Esophagus squamous epithelium (tissue), 5 donors: ENCODE measurements at places on chromosomes 12 and 14. TPM values are rescaled to one million over a fixed set of nuclear protein-coding genes. Genes with fewer than 3 reads are reported as not detected.

DNA sequence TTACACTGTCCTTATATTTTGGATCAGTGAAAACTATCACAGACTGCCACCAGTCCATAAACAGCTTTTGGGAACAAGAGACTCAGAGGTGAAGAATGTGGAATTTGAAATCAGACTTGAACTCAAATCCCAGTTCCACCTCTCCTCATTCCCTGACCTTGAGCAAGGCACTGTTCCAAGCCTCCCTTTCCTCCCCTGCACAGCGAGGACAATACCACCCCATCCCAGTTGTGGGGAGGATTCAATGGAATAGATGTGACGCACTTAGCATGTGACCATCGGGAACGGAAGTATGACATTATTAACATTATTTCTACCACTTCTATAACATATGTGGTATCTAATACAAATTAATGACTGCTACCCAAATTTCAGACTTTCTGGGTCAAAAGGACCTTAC, 63.5 kb downstream of the DPF3 start:
- H3K27ac ChIP-seq: no peak overlapping the region
- no peak for DNase-seq
- H3K4me1 ChIP-seq: no peaks in the 10 kb centered on the region
- no peaks in the 10 kb centered on the region for H3K27me3 ChIP-seq
- no peaks in the 10 kb centered on the region for H3K36me3 ChIP-seq

The POU6F1 gene
- total RNA-seq: 0.42 TPM

DNA sequence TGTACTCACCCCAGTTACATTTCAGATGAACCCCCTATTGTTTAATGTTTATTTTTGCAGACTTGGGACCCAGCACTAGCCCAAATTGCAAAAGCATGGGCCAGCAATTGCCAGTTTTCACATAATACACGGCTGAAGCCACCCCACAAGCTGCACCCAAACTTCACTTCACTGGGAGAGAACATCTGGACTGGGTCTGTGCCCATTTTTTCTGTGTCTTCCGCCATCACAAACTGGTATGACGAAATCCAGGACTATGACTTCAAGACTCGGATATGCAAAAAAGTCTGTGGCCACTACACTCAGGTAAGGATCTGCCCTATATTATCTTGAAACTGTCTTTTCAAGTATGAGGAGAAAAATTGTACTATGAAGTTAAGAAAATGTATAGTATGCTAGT, 1.2 kb downstream of the GLIPR1 start:
- DNase-seq: no peak
- peak overlapping the region; percentile 42 for H3K4me3 ChIP-seq
- H3K4me1 ChIP-seq: no peaks in the 10 kb centered on the region

The ACOT2 gene
- 14.3 TPM for total RNA-seq

DNA sequence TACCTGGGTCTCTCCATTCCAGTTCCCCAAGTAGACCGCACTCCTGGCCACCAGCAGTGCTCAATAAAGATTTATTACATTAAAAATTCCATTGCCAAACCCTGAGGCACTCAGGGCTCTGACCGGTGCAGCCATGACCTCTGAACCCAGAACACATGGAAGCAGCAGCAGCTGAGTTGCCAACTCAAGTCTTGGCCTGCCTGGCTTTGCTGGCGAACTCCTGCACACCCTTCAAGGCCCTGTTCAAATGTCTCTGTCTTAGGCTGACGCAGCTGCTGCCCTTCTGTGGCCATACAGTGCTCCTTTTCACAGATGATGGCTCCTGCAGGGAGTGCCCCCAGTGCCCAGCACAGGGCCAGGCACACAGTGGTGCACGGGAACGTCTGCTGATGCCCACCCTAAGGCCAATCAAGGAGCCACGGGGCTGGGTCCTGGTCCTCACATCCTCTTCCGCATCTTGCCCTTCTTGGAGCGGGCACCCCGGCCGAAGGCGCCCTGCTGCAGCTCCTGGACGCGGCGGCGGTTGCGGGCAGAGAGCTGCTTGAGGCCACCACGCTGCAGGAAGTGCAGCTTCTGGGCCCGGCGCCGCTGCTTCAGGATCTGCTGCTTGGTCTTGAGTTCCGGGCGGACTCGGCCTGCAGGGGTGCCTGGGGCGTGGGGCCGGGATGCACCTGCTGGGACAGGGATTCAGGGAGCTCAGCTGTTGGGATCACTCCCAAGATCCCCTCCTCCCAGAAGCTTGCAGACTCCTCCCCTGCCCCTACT, 9.1 kb downstream of the CFAP73 start:
- peaks cover 24% of the 10 kb centered on the region for H3K27me3 ChIP-seq
- no peak for DNase-seq

The TMEM52B gene
- total RNA-seq: not detected

GRCh38 chr14:83568141-83568540, 1961.8 kb upstream of the FLRT2 start:
- no peak overlapping the region for H3K4me3 ChIP-seq
- no peaks in the 10 kb centered on the region for H3K36me3 ChIP-seq
- no peak overlapping the region for H3K27ac ChIP-seq
- no peak for DNase-seq
- H3K4me1 ChIP-seq: no peaks in the 10 kb centered on the region
- no peaks in the 10 kb centered on the region for H3K27me3 ChIP-seq

DNA sequence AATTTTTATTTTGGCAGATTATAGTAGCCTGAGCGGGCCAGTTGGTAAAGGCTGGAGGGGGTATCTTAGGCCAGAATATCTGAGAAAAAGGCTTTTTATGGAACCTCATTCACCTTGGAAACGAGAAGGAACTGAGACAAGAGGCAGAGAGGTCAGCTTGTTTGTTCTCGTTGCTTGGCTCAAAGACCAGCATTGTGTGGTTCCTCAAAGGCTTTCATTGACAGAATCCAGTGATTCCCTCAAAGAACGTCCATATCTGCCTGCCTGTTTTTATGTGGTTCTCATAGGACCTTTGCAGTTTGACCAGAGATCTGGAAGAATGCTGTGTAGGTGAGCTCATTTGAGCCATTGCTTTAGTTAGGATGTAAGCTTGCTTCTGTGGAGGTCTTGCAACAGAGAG, 117.3 kb downstream of the CFAP54 start:
- H3K36me3 ChIP-seq: no peaks in the 10 kb centered on the region
- no peak for DNase-seq
- no peak overlapping the region for H3K27ac ChIP-seq

GRCh38 chr12:27619308-27619707, 76.9 kb upstream of the REP15 start:
- no peak for DNase-seq
- no peaks in the 10 kb centered on the region for H3K27me3 ChIP-seq
- peaks cover 53% of the 10 kb centered on the region for H3K4me1 ChIP-seq
- H3K36me3 ChIP-seq: no peaks in the 10 kb centered on the region
- H3K4me3 ChIP-seq: no peak overlapping the region
- no peak overlapping the region for H3K27ac ChIP-seq
